Femur (tissue), 1 donor: ENCODE measurements at places on chromosomes 16 and 17.

- DNase-seq: no peak
These were observed 3.6 kb downstream of the SOX9 start for GRCh38 chr17:72124438-72124775.

DNA sequence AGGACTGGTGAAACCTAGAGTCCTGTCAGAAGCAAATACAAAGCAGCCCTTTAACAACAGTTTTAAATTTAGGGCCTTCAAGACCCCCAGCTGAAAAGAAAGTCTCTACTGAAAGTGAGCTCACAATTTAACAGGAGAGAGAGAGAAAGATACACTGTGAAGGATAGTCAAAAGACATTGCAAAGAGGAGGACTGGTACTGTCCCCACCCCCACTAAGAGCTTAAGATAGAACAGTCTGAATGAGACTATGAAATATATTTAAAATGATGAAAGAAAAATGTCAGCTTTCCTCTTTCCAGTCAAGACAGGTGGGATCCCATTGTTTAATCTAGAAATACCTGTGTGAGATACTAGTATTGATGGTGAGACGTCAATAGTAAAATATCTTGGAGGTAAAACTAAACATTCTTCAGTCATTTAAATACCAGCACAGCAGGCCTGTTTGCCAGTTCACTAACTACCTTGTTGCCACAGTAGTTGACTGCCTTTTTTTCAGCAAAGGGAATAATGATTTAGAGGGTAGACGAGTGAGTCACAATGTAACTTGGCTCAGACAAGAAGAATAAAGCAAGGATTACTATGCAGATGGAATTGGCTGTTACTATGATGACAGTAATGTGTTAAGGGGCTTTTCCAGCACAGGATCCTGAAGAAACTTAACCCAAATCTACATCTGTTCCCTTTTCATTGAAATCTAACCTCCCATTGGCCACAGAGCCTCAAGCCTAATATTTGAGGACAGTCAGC lies 47.2 kb upstream of the RASL10B start:
- DNase-seq: no peak

- no peak for DNase-seq
These were observed 4.6 kb downstream of the GAS2L2 start for GRCh38 chr17:35748341-35748841.

- no peak for DNase-seq
These were observed 106.2 kb downstream of the CDK5R1 start for GRCh38 chr17:32593003-32593402.

DNA sequence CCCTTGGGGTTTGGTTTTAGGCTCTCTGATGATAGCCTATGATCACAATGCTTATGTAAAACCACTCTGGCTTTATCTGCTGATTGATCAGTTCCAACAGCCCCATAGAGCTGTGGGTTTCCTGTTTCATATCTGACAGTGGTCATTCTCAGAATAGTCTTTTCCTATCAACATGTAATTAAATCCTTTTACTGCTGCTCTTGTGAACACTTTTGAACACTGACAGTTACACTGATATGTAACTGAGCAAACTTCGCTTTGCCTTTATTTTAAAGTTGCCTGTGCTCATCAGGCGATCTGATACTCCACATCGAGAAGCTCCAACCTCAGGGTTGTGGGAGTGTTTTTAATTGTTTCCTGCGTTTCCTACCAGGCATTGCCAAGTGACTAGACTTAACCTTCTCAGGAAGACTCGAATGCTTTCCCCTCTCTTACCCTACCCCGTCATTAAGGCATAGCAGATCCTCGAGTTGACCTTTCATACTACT lies 17.3 kb upstream of the CLEC18B start:
- no peak for DNase-seq

DNA sequence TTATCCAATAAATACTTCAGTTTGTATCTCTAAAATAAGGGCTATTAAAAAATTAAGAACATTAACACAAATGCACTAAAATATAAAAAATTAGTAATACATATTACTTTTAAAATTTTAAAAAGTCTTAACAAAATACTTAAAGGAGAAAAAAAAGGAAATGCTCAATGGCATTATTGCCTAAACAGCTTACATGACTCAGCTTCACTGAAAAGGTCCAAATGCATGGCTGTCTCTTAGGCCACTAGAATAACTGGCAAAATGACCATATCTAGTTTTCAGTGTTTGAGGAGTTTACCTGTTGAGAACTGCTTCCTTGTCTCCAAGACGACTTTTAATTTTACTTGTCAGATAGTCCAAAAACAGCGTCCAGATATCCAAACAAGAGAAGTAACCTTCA lies 66.0 kb downstream of the XPO6 start:
- DNase-seq: no peak

- peak; percentile 65 for DNase-seq
These were observed 120.2 kb downstream of the METRNL start for GRCh38 chr17:83199500-83200201.

- no peak for DNase-seq
These were observed 46.6 kb downstream of the RGS9 start for GRCh38 chr17:65183736-65184135.

DNA sequence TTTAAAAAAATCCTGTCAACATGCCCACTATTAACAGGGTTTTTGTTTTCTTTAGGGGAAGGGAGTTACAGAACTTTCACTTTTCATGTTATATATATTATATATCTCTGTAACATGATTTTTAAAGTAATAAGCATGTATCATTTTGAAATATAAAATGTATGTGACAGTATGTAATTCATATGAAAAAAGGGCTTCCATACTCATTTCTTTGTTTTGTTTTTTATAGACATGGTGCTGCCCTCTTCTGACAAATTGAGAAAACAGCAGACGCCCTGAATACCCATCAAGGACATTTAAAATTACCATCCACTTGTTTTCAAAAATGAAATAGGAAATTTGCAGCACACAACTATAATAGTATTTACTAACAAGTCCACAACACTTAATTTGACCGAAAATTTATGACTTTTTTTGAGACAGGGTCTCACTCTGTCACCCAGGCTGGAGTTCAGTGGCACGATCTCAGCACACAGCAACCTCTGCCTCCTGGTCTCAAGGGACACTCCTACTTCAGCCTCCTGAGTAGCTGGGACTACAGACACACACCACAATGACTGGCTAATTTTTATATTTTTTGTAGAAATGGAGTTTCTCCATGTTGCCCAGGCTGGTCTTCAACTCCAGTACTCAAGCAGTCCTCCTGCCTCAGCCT lies 30.4 kb downstream of the CFDP1 start:
- no peak for DNase-seq

GRCh38 chr17:31309556-31309955 lies 4.3 kb downstream of the EVI2B start:
- DNase-seq: no peak

GRCh38 chr16:89720813-89721545 lies at the start of the genes VPS9D1 and ZNF276:
Gene VPS9D1 (minus strand): TSS chr16:89720898. CDS start chr16:89720861, 37 bp downstream.
Gene ZNF276 (plus strand): TSS chr16:89721537. CDS start chr16:89721641, 104 bp downstream.
- DNase-seq: peak; percentile 89

DNA sequence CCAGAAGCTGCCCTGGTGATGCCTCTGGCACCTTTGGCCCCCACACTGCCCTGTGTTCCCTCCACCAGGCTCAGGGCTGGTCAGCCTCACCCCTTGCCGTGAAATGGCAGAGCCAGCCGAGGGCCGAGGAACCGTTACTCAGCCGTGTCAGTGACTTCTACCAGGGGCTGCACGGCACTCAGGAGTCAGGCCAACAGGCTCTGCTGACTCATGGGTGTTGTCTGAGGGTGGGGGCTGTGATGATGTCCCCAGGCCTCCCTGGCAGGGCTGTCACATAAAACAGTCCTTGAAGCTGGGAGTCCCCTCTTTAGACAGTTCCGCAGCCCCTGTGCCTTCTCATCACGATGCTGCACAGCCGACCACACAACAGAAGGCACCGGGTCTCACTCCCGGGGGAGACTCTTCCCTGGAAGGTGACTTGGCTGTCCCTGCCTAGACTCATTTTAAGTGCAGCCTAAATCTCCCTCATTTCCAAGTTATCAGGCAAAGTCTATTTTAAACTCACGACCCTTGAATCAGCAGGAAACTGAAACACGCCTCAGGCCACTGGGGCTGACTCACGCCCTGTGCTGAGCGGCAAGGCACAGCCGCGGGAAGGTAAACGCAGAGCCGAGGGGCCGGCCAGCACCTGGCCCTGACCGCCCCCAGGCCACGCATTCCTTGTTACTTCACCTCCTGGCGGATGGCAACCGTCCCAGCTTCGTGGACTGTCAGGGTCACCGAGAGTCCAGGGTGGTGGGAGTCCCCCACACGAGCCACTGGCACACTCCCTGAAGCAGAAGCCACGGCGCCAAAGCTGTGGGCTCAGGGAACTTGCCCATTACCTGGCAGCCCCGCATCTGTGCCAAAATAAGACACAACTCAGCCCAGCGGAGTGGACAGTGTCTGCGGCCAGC lies 102.6 kb downstream of the ZNF778 start:
- peak; percentile 56 for DNase-seq

DNA sequence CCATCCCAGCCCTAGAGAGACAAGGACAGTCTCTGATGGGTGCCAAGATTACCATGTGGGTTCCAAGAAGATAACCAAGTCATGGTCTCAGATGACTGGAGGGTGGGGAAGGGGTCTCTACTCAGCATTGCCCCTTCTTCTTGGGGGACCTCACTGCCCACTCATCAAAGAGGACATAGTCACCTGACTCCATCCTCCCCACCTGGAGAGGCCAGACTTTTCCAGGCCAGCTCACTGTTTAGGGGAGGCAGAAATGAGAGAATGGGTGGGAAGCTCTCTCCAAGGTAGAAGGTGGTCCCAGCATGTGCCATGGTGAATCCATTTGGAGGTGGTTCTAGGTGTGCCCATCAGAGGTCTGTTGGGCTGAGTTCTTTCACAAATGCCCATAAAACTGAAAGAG lies 20.7 kb upstream of the IL21R start:
- DNase-seq: no peak

GRCh38 chr17:4073983-4074830 lies 68.6 kb downstream of the ZZEF1 start:
- no peak for DNase-seq

GRCh38 chr17:2084036-2084765 lies 29.3 kb downstream of the HIC1 start:
- peak; percentile 83 for DNase-seq

DNA sequence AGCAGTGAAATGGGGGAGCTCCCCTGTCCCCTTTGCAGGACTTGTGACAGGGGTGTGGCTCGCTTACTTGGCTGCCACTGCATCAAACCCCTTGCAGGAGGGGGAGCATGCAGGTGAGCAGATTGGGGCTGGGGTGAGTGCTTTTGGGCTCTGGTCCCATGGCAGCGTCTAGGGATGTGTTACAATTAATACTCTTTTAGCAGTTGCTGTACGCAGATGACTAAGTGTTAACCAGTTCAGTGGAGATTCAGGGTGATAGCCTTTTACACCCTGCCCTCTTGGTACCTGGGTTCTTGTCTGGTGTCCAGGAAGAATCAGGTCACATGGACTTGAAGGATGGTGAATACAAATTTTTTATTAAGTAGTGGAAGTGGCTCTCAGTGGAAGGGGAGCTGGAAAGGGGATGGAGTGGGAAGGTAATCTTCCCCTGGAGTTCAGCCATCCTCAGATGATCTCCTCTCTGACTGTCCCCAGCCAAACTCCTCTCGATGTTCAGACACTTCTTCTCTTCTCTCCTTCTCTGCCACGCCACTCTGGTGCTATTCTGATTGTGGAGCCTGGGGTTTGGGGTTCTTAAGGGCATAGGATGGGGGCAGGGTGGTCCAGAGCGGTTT lies 100.1 kb downstream of the MARF1 start:
- DNase-seq: no peak

GRCh38 chr17:44543905-44544523 lies 13.3 kb upstream of the FZD2 start:
- no peak for DNase-seq

- no peak for DNase-seq
These were observed 17.5 kb upstream of the SCNN1B start for GRCh38 chr16:23284584-23284983.

DNA sequence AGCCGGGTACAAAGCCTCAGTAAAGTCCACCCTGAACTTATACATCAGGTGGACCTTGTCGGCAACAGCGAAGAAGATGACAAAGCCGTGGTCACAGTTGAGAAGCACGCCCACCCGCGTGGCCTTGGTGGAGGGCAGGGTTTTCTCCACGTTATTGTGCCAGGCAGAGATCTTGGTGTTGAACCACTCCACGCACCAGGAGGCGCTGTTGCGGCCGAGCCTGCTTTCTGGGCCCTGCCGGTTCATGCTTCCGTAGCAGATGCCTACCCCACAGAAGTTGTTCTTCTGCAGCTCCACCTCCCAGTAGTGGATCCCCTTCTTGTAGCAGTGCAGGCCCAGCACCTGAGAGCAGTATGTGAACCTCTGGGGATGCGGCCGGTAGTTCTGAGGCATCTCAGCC lies 22.1 kb downstream of the TRIM25 start:
- DNase-seq: no peak

- DNase-seq: no peak
These were observed 14.0 kb upstream of the OR1E2 start for GRCh38 chr17:3447625-3448024.

DNA sequence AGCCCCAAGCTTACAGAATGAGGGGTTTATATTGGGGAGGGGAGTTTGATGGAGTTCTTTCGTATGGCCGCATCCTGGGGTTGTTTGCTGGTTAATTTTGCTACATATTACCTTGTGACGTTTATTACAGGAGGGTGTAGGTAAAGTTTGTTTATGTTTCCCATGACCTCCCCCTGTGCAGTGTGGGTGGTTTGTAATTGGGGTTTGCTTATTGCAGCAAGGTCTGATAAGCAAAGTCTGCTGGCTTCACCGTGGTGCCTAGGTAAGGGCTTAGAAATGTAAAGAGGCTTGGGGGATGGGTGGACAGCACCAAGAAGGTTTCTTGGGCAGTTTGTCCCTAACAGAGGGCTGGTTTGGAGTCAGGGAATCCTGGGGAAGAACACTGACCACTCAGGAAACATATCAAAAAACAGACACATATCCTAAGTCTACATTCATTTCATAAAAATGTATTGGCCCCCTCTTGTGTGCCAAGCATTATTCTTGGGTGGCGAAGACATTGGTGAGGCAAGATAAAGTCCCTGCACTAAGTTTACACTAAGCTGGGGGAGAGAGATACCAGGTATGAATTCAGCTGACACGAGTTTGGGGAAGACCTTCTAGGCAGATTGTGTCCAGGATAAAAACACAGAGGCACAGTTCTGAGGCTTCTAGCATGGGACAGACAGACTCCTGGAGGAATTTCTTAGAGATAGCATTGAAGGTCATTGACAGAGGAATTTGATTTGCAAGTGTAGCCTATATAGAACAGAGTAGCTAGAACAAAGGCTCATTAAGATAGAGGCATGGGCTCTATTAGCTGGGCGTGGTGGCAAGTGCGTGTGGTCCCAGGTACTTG lies 9.5 kb downstream of the ZNF764 start:
- DNase-seq: no peak

DNA sequence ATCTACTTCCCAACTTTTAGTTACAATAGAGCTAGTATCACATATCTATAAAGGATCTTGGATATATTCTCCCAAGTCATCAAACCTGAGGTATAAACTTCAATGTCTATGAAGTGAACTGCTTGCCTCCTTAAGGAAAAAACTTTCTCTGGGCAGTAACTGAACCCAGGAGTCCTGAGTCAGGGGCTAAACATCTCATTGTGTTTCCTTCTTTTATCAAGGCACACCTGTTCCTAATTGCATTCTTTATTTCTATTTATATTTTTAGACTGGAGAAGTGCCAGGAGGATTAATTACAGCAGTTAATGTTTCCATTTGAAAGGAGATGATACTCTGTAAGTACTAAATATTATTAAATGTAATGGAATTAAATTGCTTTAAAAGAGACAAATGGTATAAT lies 98.6 kb downstream of the CDH8 start:
- DNase-seq: no peak

- DNase-seq: no peak
These were observed 957.8 kb upstream of the RBFOX1 start for GRCh38 chr16:6374821-6375220.
